ENCODE measurements at places on chromosomes 13 and 19.
A peak's percentile ranks its signal among the peaks of the same experiment; 100 is the strongest.

- DNase-seq = no peak
Measured at GRCh38 chr13:101915755-101916107, 463.3 kb downstream of the ITGBL1 start.

GRCh38 chr13:73334445-73334844 is 275.6 kb downstream of the KLF5 start:
- no peak for DNase-seq

DNA sequence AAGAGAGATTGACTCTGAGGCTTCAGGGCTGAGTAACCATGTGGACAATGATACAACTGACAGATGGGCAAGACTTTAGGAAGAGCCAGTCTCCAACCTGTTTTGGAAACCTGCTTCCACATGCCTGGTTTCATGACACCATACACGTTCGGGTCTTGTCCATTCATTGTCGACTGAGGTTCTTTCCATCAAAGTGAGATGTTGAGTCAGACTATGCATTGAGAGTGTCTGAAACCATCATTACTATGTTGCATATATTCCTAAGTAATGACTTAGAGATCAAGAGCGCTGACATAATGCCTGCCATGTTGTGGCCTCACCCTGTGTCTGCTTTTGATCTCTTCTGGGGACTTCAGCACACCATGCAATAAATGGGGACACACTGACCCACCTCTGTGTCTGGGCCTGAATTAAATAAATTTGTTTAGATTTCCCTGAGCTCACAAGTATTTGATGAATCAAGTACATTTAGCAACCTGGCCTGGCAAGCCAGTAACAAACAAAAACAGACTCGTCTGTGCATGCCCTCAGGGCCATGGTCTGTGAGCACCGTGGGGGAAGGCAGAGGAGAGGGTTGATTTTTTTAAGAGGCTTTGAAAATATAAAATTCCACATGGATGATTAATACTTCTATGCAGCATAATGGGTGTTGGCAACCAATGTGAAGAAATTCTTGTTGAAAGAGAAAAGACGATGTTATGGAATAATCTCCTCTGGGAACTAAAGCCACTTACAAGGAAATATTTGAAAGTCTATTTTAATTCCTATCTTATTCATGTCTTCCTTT is 49.9 kb upstream of the UBAC2 start:
- DNase-seq = peak; percentile 78

DNA sequence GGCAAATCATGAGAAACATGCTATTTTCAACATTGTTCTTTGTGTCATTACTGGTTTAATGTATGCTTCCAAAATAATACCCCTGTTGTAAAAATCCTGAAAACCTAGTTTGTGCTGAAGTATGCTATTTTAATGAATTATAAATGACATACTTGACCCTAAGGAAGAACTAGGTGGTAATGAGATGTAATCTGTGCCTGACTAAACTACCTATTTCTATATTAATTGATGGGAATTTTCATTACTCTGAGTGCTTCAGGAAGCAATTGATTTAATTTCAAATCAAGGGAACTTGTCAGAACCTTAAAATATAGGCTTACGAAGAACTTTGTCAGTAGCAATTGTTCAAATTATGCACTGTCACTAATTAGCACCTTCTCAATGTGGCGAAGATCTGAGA is 1005.6 kb upstream of the SLC10A2 start:
- DNase-seq = no peak

DNA sequence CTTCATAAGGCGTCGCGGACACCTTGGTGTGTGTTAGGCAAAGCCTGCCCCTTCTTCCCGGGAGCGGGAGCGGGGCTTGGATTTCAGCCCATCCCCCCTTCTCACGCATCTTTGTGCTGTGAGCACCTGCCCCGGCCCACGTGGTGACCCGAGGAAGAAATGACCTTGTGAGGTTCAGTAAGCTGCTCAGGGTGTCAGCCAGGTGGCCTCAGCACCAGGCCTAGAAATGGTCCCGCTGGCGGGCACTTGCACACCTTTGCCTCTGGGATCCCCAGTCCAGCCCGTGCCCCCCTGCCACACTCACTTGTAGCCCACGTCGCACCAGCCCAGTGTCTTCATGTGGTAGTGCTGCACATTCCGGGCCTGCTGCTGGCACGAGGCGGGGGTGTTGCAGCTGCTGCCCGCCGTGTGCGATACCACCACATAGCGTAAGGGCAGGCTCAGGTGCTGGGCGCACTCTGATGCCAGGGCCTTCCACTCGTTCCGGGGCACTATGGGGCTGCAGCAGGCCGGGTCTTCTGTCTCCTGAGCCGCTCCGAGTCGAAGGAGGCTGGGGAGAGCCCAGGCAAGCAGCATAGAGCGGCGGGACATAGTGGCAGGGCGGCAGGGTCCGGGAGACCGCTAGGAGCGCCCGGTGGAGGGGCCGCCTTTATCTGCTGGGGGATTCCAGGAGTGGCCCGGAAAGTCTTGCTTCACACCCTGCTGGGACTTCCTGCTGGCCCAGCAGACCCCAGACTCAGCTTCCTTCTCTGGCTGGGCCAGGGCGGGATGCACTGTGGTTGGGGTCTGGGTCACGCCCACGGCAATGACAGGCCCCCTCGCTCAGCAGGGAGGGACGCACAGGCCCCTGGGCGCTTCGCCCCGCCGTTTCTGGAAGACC is at the start of gene PGLYRP1:
PGLYRP1 (minus strand) TSS at position 623 of the 880 bp plus-strand sequence; CDS start at position 591, 32 bp downstream.
- no peak for DNase-seq

DNA sequence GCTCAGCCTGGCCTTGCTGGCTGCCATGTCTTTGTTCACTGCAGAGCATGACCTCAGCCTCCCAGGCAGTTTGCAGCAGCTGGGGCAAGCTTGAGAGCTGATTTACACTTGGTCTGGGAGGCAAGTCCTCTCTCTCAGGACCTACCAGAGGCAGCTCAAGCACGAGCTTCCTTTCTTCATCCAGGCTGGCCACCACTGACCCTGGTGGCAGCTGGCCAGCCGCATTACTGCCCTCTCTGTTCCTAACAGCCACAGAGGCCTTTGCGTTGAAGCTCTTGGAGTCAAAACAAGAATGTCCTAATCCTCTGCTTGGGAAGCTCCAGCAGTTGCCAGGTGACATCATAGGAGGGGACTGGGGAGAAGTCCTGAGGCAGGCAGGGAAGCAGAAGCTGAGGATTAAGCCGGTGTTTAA is 85.7 kb downstream of the NUFIP1 start:
- DNase-seq = peak; percentile 91

DNA sequence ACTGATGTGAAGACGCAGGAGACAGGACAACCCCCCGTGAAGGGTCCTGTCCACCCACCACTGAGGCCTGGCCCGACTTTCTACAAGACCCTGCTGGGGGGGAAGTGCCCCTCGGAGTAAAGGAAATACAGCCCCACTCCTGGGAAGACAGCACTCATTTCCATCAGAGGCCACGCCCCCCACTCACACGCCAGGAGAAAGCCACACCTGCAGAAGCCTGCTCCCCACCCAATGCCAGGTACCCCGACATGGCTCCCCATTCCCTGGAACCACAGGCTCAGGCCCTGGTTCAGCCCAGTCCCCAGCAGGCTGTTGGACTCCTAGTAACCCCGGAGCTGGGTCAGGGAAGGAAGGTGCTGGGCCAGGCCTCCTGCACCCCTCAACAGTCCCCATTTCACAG is 10.9 kb upstream of the ATP8B3 start:
- DNase-seq = no peak

GRCh38 chr13:74794582-74794981 is 660.4 kb upstream of the KLF12 start:
- DNase-seq = no peak
